ENCODE measurements at places on chromosomes 2 and 18. TPM values are rescaled to one million over a fixed set of nuclear protein-coding genes. Genes with fewer than 3 reads are reported as not detected.

The TUBA3E gene
- total RNA-seq = 11.1 TPM

- DNase-seq = no peak
Measured at GRCh38 chr2:223979730-223980396, 22.6 kb downstream of the MRPL44 start.

GRCh38 chr2:10255189-10256030, 47.3 kb upstream of the HPCAL1 start:
- no peak for DNase-seq

DNA sequence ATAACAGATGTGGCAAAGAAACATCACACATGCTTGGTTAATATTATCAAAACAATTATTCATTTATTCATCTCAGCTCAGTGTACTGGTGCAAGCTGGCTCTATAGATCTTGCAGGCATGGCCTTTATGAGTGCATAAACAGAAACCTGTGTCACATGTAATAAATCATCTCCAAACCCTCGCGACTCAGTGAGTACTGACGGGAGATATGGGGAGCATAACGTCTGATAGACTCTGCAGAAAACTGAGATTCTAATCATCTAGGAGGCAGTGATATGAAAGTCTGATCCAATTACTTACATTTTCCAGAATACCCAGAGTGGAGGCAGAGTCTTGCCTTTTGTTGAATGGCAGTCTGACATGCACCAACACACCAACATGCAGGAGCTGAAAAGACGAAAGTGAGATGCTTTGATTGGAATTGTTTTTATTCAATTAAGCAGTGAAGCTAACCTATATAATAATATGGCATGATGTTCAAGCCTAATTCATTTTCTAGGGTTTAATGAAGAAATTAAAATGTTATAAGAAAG, 416.8 kb downstream of the RNF144A start:
- no peak for DNase-seq

The EFHD1 gene
- not detected for total RNA-seq

- no peak for DNase-seq
Measured at GRCh38 chr2:95039363-95039762, 13.9 kb downstream of the MAL start.

DNA sequence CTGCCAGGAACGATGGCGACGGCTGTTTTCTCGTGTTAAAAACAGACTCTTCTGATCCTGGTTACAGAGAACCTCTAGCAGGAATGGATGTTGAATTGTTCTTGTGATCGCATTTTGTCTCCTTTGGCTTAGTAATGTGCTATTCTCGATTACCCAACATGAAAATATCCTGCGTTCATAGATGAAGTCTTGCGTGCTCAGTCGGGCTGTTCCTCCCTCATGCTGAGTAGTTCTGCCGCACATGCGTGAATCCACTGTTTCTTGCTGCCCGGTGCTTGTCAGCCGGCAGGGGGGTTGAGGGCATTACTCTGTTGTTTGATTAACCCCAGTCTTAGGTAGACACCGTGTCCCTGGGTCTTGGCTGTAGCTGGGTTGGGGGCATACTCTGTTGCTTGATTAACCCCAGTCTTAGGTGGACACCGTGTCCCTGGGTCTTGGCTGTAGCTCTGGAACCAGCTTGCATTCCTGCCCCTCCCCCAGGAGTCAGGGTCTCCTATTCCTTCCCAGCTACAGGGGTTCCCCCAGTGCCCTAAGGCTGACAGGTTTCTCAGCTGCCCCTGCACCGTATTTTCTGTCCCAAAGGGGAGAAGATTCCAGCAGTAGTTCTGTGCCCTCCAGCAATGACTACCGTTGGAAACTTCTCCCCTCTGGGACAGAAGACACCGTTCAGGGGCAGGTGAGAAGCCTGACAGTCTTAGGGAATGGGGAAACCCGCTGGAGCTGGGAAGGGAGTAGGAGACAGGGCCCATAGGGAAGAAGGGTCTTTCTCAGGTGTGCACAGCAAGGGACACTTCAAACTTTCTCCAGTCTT, 22.1 kb upstream of the ASB1 start:
- DNase-seq = no peak

GRCh38 chr2:112547333-112547732, 5.1 kb downstream of the POLR1B start:
- no peak for DNase-seq

DNA sequence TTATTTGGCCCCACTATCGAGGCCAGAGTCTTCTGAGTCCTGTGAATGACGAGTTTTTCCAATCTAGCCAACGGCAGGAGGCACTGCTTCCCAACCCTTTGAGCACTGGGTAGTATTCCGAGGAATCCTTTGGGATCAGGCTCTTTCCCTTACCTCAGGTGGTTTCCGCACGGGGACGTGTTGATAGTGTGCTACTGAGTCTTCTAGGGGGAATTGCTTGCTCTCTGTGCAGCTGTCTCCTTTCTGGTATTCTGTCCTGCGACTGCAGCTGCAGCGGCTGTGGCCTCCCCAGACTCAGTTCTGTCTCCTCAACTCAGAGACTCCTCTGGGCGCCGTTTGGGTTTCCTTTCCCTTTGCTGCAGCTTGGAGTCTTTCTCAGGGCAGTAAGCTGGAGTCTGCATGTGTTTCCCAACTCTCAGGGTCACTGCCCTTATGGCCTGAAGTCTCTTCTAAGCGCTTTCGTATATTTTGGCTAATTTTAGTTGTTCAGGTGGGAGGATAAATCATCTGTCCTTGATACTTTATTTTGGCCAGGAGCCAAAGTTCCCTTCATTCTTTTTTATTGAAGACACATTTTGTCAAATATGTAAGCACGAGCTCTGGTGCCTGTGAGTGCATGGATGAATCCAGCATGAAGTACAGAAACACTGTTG, 118.4 kb downstream of the MAP4K4 start:
- DNase-seq = no peak

DNA sequence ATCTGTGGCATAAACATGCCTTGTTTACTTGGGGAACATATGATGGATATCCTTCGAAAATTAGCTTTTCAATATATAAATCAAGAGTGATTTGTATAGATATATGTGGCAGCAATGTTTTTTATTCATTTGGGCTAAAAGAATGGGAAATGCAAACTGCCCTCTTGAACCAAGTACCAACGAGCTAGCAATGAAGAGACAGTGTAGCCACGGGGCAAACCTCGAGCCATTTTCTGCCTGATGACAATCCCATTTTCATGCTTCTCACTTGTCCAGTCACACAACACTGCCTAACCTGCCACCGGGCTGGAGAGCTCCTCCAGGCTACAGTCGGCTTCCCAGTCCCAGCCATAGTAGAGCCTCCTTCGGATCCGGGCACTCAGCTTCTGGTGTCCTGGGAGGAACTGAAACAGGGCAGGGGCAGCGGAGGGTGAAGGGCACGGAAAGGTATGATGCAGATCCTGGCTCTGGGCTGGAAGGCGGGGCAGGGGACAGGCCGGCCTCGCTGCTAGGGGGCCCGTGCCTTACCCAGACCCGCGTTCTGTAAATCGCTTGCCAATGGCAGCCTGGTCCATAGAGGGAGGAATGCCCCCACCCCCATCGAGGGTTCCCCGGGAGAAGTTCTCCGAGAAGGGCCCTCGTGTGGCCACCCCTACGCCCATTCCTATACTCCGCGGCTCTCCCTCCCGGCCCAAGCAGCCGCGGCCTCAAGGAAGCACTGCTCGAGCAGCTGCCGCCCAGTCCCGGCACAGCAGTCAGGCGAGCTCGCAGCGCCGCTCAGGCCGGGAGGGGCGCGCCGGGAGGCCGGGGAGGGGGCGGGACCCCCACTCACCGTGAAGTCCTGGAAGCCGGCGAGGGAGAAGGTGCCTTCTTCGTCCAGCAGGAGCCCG, 552 bp downstream of the CNPPD1 start:
- peak; percentile 42 for DNase-seq

DNA sequence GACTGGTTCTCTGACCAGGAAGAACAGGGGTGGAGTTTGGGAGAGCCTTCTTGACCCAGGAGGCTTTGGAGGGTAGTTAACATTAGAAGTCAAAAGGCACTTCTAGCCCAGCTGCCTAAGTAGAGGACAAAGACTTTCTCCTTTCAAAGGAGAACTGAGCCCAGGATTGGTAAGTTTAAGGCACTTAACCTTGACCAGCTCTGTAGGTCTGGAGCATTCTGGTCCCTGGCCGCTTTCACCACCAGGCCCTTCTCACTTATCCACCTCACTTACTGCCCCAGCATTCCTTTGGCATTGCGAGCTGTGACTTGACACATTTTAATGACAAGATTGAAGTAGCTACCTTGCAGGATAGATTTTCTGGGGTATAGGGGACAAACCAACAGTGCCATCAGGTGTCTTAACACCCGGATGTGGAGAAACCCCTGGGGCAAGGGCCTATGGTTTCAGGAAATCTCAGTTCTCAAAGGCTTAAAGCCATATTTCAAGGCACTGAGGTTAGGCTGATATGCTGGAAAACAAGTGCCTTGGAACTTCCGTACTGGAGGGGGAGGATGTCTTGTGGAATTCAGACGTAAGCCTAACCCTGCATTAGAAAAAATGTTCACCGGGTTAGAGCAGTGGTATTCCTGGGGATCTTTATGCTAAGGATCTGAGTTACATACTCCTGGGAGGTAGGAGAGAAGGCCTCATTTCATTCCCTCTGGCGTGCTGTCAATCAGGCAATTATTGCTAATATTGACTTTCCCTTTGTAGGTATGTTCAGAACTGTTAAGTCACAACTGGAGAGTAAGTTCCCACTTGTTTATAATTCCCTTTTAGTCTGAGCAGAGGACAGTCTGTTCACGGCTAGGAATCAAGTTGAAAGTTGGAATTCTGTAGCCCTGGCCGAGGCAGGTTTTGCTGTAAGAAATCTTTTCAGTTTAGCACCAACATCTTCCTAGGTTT, 4.3 kb downstream of the C2orf68 start:
- no peak for DNase-seq

- peak; percentile 92 for DNase-seq
Measured at GRCh38 chr2:8803658-8804379, 33.6 kb downstream of the KIDINS220 start.

DNA sequence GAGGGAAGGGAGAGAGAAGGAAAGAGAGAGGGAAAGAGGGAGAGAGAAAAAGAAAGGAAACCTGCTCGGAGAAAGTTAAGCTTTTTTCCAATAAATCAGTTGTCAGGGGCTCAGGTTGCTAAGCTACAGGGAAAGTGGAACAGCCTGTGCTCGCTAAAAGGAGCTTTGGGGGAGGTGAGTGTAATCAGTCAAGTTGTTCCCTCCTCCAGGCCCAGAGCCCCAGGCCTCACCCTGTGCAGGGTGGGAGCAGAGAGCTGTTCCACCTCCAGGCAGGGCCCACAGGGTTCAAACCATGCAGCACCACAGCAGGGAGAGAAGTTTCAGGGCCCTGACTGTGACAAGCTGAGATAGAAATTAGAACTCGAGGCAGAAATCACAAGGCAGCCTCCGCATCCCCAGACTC, 56.4 kb upstream of the PPP1CB start:
- DNase-seq = no peak

DNA sequence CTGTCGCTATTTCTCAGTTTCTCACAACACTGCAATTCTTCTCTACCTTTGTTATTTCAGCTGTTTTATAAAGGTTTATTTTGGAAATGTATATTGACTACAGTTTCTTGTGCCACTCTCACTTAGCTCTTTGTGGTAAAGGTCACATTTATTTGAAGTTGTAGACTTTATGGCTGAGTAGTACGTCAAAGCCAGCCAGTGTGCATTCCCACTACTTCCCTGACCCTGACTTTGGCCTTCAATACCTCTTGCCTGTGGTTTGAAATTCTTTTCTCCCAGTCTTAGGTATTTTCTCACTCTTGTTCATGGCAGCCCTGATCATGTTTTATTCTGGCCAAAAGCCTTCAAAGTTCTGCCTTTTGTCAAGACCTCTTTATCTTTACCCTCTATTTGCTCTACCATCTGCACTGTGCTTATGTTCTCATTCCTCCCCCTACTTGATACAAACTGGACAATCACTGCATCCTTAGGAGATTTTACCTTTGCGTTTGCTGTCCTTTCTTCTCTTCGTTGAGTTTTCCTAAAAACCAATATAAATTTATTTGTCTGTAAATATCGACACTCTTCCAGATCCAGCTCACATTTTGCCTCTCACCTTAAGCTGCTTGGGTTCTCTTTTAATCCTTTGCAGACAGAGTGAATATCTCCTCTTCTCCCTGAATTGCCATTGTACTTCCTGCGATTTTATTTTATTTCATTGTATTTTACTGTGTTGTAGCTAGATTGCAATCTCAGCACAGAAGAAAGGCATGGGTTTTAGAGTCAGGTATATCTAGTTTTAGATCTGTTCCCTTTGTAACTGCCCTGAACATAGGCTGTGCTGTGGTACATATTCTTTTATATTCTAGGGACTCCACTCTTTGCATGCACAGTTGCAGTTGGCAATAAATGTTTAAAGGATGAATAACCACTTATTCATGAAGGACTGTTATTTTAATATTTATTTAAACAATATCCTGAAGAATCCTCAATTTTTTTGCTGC, 31.2 kb downstream of the GULP1 start:
- no peak for DNase-seq

DNA sequence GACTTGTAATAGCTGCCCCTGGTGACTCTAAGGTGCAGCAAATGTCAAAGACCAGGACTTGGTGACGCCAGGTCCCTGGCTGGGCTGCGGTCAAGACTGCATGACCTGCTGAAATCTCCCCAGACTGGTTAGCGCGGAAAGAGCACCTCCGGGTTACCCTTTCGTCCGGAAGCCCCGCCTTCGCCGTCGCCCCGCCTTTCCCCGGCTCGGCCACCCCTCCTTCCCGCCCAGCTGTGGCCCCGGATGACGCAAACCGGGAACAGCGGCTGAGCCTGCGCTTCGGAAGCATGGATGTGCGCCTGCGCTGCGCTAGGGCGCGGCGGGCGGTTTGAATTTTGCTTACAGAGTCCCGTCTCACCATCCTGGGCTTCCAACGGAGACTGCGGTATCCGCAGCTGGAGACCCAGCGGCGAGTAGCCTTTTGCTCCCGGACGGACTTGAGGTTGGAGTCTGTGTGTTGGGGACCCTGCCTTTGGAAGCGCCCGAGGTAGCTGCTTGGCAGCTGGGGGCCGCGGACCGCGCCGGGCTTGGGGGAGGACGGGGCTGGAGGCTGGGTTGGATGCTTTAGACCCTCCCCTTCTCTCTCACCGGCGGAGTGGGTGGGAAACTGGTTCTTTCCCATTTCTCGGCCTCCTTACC, at the start of gene SKA1:
TSS of gene SKA1 (plus strand) at position 294 of the 639 bp plus-strand sequence. CDS start 785 bp downstream, outside the sequence.
- peak; percentile 92 for DNase-seq

DNA sequence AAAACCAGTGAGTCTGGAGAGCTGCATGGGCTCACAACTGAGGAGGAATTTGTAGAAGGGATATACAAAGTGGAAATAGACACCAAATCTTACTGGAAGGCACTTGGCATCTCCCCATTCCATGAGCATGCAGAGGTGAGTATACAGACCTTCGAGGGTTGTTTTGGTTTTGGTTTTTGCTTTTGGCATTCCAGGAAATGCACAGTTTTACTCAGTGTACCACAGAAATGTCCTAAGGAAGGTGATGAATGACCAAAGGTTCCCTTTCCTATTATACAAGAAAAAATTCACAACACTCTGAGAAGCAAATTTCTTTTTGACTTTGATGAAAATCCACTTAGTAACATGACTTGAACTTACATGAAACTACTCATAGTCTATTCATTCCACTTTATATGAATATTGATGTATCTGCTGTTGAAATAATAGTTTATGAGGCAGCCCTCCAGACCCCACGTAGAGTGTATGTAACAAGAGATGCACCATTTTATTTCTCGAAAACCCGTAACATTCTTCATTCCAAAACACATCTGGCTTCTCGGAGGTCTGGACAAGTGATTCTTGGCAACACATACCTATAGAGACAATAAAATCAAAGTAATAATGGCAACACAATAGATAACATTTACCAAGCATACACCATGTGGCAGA, 3.6 kb downstream of the TTR start:
- DNase-seq = no peak

All from HT1080 (cell line).